Activated CD8-positive, alpha-beta memory T cell treated with anti-CD3 and anti-CD28 coated beads for 48 hours (primary cell): ENCODE measurements at places on chromosomes 1 and 21.

DNA sequence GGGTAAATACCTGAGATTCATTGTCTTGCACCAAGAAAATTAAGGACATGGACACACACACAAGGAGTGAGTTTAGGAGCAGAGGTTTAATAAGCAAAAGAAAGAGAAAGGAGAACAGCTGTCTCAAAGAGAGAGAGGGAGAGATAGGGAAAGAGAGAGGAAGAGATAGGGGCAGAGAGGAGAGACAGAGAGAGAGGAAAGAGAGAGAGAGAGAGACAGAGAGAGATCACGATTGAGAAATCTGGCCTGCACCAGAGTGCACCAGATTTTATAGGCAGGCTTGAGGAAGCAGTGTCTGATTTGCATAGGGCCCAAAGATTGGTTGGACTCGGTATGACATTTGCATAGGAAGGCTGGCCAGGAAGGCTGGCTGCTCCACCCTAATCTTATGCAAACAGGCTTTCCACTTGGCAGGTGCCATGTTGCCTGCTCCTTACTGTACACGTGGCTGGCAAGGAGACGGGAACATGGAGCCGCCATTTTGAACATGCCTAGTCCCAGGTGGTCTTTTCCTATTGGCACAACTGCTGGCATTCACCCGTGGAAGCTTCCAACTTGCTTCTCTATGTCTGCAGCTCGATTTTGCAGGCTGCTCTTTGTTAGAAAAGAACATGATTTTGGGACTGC, 419.9 kb downstream of the ZP4 start:
- no peak for DNase-seq

DNA sequence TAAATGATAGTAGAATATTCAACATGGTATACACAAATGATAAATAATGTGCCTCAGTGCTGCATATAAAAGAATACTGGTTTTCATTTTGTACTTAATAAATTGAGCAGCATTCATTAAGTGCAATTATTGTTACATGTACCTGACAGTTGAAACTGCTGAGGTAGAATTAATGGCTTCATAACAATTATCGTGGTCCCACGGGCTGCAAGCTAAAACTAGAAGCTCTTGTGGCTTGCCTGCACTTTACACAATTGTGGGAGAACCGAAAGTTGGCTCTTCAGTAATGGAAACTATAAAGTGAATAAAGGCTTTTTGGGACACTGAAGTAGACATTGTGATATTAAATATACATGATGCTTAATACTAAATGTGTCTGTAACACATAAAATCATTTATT, 23.2 kb downstream of the INSL5 start:
- DNase-seq = no peak

DNA sequence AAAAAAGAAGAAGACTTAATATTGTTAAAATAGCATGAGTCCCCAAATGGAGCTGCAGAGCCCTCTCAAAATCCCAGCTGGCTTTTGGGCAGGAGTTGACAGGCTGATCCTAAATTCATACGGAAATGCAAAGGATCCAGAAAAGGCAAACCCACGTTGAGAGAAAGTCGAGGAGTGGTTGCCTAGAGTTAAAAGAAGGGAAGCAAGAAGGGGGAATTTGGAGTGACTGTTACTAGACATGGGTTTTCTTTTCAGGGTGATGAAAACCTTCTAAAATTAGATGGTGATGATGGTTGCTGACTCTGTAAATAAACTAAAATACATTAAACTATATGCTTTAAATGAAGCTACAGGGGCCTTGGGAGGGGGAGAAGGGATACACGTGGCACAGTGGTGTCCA, 1.6 kb downstream of the DNMT3L start:
- no peak for DNase-seq

GRCh38 chr1:111217183-111217910, 10.2 kb upstream of the CHI3L2 start:
- DNase-seq = no peak

GRCh38 chr21:17598437-17598836, 14.3 kb downstream of the BTG3 start:
- DNase-seq = no peak

GRCh38 chr21:45324489-45325205, 37.0 kb upstream of the POFUT2 start:
- DNase-seq = no peak

DNA sequence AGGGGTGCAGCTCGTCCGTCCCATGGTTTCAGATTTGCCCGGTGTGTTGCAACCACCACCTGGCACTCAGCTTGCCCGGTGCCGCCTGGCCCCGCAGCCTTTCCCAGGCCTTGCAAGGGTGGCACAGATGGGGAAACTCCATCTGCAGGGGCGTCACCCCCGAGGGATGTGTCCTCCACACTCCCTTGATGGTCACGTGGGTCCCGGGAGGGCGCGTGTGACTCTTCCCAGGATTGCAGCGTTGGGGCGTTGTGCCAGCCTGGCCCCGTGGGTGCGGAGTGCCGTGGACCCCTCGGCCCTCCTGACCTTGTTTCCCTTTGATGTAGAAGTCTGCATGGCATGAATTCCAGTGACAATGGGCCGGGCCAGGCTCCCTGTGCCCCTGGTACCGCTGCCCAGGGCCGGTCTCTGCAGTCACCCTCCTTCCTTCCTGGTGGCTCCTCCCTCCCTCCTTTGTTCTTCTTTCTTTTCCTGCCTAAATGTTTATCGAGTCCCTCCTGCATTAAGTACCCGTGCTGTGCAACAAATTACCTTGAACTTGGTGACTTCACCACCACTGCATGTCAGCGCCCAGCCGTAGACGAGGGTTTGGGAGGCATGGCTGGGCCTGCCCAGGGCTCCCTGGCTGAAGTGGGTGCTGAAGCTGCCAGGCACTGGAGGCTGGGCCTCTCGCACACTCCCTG, 22.9 kb downstream of the RRP1 start:
- DNase-seq = no peak
